NCI-H460 (cell line): ENCODE measurements at places on chromosomes 7 and 10.

DNA sequence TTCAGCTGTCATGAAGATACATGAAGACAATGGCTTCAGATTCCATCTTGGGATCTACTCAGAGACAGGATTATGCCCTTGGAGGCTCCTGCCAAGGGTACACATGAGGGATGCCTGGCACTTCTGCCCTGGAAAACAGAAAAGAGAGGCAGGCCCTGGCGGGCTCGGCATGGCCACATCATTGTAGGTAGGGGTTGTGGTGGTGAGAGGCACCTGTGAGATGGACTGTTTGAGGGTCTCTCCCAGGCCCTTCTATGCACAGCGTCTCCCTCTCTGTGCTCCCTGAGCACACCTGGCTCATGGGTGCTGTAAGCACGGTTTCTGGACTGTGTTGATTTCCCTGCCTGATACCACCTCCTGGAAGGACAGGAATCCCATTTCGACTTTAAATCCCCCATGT lies 304.3 kb downstream of the GLRX3 start:
- DNase-seq, result no peak

DNA sequence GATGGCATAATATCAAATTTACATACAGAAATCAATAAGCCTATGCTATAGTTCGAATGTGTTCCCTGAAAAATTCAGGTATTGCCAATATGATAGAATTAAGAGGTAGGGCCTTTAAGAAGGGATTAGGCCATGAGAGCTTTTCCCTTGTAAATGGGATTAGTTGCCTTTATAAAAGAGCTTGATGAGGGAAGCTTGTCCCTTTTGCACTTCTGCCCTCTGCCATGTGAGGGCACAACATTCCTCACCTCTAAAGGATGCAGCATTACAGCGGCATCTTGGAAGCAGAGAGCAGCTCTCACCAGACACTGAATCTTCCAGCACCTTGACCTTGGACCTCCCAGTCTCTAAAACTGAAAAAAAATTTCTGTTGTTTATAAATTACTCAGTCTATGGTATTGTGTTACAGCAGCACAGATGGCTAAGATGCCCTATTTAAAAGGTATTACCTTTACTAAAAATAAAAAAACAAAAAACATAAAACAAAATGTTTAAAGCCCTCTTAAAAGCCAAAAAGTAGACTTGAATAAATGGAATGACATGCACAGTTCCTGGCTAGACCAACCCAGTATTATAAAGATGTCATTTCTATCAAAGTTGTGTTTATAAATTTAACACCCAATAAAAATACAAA lies 909.6 kb downstream of the REEP3 start:
- DNase-seq, result peak; percentile 17

GRCh38 chr10:44347609-44348400 lies 37.1 kb downstream of the CXCL12 start:
- DNase-seq, result no peak

DNA sequence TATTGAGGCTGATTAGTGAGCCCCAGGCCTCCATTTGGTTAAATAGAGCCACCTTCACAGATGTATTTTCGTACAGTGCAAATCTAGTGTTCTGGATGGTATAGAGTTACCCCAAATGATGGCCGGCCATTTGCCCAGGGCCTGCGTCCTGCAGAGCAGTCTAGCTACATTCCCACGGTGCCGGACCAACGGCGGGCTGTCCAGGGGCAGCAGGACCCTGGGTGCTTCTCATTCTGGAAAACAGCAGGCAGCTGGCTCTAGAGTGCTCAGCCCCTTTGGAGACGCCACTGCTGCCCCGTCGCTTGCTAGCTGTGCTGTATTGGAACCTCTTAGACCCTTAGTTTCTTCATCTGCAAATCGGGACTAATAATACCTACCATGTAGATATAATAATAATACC lies 149.1 kb downstream of the RGS10 start:
- DNase-seq, result no peak

- DNase-seq, result no peak
Observed at GRCh38 chr10:85648279-85648754, 718.3 kb downstream of the GRID1 start.
